Cerebellum (tissue), 4 donors: ENCODE measurements at places on chromosomes 7 and 10.

GRCh38 chr10:85464336-85464735, 902.3 kb downstream of the GRID1 start:
- no peak for DNase-seq

GRCh38 chr10:35463878-35464277, 127.6 kb downstream of the CCNY start:
- no peak for DNase-seq

GRCh38 chr10:60093317-60093716, 187.0 kb upstream of the CCDC6 start:
- DNase-seq = no peak

- DNase-seq = no peak
Observed at GRCh38 chr7:133036289-133036688, 45.6 kb downstream of the CHCHD3 start.

GRCh38 chr7:39951226-39952194, 1.5 kb downstream of the CDK13 start:
- DNase-seq = peak; percentile 19

GRCh38 chr10:32582946-32583345, 137.0 kb downstream of the CCDC7 start:
- no peak for DNase-seq

GRCh38 chr10:77284797-77285196, 352.8 kb downstream of the KCNMA1 start:
- DNase-seq = no peak
